T-cell (primary cell): ENCODE measurements at places on chromosomes 6 and 20. TPM values are rescaled to one million over a fixed set of nuclear protein-coding genes. Genes with fewer than 3 reads are reported as not detected.

The SOBP gene
- 0.46 TPM for total RNA-seq

GRCh38 chr6:17334265-17334664 lies 53.1 kb downstream of the RBM24 start:
- no peak for DNase-seq

- DNase-seq, result no peak
Measured at GRCh38 chr20:20369250-20370093, 1.6 kb downstream of the INSM1 start.

DNA sequence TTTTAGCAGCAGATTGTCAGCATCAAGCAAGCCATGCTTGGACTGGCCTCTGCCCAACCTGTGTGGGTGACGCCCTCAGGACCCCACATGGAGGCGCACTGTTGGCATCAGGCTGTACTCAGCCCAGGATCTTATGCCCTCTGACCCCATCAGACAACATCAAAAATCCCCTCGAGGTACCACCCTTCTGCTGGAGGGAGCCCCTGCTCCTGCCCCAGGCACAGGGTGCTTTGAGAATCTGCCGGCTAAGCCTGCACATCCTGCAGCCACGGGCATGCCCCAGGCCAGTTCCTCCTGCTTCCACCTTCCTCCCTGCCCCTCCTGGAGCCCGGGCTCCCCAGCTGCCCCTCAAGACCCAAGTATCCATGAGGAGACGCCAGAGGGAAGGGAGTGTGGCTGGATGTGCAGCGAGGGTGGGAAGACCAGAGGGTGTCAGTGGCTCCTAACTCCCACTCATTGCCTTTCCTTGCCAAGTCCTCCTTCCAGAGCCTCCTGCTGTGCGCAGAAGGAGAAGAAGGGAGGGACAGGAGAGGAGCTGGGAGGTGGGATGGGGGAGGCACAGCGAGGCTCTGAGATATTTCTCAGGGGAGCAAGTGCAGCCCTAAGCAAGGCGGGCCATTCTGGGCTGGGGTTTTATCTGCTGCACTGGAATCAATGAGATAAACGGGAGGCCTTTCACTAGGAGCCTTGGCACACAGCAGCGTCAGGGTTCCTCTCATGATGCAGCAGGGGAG lies 77.4 kb upstream of the CST7 start:
- no peak for DNase-seq

GRCh38 chr20:31684153-31685015 lies 38.3 kb downstream of the BCL2L1 start:
- DNase-seq, result peak; percentile 2

GRCh38 chr20:54620611-54621010 lies 145.2 kb downstream of the DOK5 start:
- DNase-seq, result no peak

The JPH2 gene
- not detected for total RNA-seq

The LKAAEAR1 gene
- total RNA-seq, result not detected

The TNFRSF21 gene
- 0.29 TPM for total RNA-seq

The MUCL3 gene
- total RNA-seq, result not detected

The HNF4A gene
- not detected for total RNA-seq

GRCh38 chr6:94036024-94036423 lies 616.7 kb upstream of the EPHA7 start:
- no peak for DNase-seq

The DEFB132 gene
- total RNA-seq, result not detected

- no peak for DNase-seq
Measured at GRCh38 chr6:128659276-128659675, 138.9 kb upstream of the PTPRK start.

DNA sequence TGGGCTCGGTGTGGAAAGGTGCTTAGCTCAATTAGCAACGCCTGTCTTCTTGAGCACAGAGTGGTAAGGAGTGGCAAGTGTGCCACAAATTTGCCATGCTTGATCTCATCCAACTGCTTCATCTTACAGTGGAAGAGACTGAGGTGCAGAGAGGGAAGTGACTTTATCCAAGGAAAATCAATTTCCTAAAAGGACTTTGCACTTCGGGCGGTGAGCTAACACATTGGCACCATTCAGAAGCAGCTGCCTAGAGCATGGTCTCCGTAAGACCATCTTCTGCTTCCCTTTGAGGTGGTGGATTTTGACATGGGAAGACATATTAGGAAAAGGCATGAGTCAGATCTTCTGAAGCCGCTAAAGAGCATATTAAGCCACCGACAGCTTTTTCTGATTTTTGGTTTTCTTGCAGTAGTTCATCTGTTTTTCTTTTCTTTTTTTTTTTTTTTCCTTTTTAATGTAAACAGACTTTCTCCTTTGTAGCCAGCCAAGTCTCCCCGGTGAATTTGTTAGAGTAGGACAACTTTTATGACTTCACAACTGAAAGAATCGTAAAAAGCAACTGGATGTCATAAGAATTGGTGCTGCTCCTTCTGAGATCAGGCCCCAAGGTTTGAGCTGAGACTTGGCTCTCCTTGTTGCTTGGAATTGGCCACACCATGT lies 273.2 kb downstream of the CDC5L start:
- no peak for DNase-seq

The ERVFRD-1 gene
- not detected for total RNA-seq

DNA sequence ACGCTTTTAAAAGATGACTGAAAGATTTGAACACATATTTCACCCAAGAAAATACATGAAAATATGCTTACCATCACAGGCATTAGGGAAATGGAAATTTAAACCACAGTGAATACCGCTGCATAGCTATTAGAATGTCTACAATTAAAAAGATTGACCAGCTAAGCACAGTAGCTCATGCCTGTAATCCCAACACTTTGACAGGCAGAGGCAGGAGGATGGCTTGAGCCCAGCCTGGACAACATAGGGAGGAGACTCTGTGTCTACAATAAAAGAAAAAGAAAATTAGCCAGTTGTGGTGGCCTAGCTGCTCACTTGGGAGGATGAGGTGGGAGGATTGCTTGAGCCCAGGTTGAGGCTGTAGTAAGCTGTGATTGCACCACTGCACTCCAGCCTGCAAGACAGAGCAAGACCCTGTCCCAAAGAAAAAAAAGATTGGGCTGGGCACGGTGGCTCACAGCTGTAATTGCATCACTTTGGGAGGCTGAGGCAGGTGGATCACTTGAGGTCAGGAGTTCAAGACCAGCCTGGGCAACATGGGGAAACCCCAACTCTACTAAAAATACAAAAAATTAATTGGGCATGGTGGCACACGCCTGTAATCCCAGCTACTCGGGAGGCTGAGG lies 163.7 kb upstream of the AKAP12 start:
- no peak for DNase-seq

GRCh38 chr20:64049060-64049877 lies at the start of gene SOX18:
TSS of gene SOX18 (minus strand) at chr20:64049639. CDS start at chr20:64049516, 123 bp downstream.
- no peak for DNase-seq

- DNase-seq, result no peak
Measured at GRCh38 chr20:24647713-24648112, 178.3 kb downstream of the SYNDIG1 start.

GRCh38 chr6:24419526-24419925 lies 16.8 kb downstream of the MRS2 start:
- DNase-seq, result no peak

The MUC21 gene
- total RNA-seq, result not detected

The ATP5F1E gene
- 64.2 TPM for total RNA-seq

GRCh38 chr6:25490018-25490801 lies 161.8 kb upstream of the SCGN start:
- DNase-seq, result peak; percentile 61

The CYP21A2 gene
- 1.6 TPM for total RNA-seq

DNA sequence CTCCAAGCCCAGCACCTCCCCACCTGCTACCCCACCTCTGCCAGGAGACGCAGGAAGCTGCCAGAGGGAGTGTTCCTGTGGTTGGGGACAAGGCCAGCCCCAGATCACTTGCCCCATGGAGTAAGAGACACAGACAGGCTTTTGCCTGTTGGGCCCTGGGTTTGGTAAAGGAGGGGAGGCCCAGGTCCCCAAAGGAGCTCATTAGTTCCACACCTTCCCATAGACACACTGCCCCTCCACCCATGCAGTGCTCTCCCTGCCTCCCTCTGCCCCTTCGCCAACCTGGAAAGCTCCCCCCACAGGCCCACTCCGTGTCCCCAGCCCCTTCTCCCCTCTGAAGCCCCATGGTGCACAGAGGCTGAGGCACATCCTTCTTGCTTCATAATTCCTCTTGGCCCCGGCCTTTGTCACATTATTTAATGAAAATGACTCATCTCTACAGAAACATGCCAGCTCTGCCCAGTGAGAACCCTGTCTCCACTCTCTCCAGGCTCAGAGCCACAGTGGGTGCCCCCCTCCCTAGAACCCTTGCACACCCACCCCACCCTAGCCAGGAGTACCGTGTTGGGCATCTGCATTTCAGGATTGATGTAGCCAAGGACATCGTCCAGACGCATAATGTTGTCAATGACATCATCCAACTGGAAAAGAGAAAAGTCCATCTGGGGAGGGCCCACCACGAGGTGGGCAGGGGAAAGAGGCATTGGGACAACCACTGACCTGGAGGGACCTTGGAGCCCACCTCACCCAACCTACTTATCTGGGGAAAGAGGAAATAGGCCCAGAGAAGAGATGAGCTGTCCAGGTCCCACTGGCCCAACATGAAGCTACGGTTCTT lies 46.0 kb downstream of the TFEB start:
- DNase-seq, result no peak

The SLC17A2 gene
- not detected for total RNA-seq
